ENCODE measurements at places on chromosomes 13 and 19.

DNA sequence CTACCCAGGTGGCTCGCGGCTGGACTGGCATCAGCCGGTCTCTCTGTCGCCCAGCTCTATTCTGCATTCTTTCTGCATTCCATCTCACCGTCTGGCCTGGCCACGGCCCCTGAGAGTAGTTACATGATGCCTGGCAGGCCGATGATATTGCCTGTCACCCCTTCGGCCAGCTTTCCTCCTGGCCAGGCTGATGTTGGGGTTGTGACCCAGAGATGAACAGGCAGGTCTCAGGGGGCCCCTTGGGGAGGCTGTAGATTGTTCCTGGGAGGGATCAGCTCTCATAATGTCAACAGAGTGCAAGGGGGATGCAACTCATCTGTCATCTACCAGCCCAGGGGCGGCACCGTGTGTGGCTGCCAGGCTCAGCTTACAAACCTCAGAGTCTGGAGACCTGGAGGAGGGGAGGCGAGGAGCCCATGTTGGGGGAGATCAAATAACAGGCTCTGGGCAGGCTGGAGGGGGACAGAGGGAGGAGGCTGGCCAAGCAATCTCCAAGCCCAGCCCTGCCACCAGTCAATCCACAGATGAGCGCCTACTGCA is 13.6 kb upstream of the FBXO17 start:
- no peak for DNase-seq

DNA sequence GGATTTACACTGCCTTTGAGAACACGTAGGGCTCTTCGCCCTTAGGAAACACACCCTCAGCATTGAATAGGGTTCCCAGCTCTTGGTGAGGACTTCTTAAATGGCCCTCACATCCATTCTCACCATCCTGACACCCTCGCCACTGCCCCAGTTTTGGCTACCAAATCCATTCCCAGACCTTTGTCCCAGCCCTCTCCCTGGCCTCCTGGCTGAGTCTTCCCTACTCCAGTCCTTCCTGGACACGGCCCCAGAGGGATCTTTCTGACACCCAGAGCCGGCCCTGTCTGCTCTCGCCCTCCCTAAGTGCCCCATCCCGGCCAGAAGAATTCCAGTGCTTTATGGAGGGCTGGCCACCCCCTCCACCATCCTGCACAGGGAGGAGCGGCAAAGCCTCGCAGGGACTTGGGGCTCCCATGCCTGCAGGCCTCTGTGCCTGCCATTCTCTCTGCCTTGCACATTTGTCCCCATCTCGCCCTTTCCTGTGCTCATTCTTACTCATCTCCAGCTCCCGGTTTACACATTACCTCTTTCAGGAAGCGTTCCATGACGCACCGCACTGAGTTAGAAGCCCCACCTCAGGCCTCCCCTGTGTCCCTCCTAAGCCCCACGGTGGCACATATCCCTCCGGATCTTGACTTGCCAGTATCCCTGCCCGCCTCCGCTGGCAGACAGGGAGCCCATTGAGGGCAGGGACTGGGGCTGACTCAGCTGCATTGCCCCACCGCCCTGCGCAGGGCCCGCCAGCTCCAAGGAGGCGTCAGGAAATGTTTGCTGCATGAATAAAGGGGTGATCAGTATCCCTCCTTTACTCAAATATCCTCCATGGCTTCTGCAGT is 11.0 kb upstream of the KLK14 start:
- no peak for DNase-seq

- no peak for DNase-seq
Observed at GRCh38 chr13:98517576-98518310, 59.2 kb downstream of the STK24 start.

DNA sequence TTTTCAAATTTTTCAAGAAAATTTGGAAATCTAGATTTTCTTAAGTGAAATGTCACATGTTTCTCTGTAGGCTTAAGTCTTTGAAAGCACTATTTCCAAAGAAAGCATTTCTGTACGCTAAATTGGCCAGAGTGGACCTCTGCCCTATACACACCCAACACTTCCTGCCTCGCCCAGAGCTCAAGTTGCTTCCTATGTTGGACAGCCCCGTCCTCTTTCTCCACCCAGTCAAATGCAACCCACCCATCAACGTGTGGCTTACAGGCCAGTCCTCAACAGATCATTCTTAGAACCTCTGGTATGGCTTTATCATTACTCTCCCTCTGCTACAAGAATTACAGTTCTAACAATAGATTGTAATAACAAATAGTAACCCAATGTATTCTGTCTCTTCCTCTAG is 24.2 kb downstream of the KLF12 start:
- DNase-seq, result no peak

DNA sequence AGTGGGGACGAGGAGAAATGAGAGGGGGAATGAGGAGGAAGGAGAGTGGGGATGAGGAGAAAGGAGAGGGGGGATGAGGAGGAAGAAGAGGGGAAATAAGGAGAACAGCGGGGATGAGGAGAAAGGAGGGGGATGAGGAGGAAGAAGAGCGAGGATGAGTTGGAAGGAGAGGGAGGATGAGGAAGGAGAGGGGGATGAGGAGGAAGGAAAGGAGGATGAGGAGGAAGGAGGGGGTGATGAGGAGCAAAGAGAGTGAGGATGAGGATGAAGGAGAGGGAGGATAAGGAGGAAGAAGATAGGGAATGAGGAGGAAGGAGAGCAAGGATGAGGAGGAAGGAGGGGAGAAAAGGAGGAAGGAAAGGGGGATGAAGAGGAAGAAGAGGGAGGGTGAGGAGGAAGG is 14.0 kb upstream of the VSTM2B start:
- DNase-seq, result no peak

GRCh38 chr19:43765109-43765876 is 10.5 kb upstream of the SMG9 start:
- peak; percentile 74 for DNase-seq

Measured in activated CD4-positive, CD25-positive, alpha-beta regulatory T cell treated with anti-CD3 and anti-CD28 coated beads, Interleukin-2, amount 50 U/mL, for 72 hours (primary cell).